ENCODE measurements at places on chromosomes 11 and 22.

DNA sequence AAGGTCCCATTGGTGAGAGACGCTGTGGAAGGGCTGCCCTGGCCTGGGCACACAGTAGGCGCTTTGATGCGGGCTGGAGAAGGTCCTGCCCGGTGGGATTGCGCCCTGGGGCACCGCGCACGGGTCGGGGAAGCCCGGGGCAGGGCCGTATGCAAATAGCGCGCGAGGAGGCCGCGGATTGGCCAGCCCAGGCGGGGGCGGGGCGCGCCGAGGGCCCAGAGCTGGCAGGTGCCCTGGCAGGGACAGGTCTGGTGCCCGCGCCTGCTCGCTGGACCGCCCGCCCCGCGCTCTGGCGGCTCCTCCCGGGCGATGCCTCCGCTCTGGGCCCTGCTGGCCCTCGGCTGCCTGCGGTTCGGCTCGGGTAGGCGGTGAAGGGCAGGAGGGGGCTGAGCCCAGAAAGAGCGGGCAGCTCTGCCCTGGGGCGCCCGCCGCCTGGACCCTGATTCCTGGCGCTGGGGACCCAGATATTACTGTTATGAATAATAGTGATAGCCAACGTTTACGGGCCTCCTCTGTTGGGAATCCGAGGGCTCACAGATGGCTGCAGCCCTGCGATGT, at the start of gene UPK3A:
TSS of gene UPK3A (plus strand) at position 245 of the 558 bp plus-strand sequence. CDS start at position 310, 65 bp downstream.
- DNase-seq = peak; percentile 75

GRCh38 chr11:33631749-33632091, 68.9 kb downstream of the C11orf91 start:
- DNase-seq = no peak

- no peak for DNase-seq
Observed at GRCh38 chr11:68012843-68013610, 2.9 kb downstream of the ALDH3B1 start.

GRCh38 chr11:115544422-115544948, 40.3 kb upstream of the CADM1 start:
- DNase-seq = no peak

- no peak for DNase-seq
Observed at GRCh38 chr11:117535201-117535849, 207.7 kb downstream of the CEP164 start.

Data from glutamatergic neuron (in vitro differentiated cells).